ENCODE measurements at places on chromosomes 16 and 17. TPM values are rescaled to one million over a fixed set of nuclear protein-coding genes. Genes with fewer than 3 reads are reported as not detected.

- no peak overlapping the region for H3K4me3 ChIP-seq
- no peaks in the 10 kb centered on the region for H3K27me3 ChIP-seq
- H3K27ac ChIP-seq, result no peak overlapping the region
- H3K4me1 ChIP-seq, result no peaks in the 10 kb centered on the region
- no peaks in the 10 kb centered on the region for H3K36me3 ChIP-seq
Measured at GRCh38 chr16:61237884-61238485, 798.3 kb downstream of the CDH8 start.

DNA sequence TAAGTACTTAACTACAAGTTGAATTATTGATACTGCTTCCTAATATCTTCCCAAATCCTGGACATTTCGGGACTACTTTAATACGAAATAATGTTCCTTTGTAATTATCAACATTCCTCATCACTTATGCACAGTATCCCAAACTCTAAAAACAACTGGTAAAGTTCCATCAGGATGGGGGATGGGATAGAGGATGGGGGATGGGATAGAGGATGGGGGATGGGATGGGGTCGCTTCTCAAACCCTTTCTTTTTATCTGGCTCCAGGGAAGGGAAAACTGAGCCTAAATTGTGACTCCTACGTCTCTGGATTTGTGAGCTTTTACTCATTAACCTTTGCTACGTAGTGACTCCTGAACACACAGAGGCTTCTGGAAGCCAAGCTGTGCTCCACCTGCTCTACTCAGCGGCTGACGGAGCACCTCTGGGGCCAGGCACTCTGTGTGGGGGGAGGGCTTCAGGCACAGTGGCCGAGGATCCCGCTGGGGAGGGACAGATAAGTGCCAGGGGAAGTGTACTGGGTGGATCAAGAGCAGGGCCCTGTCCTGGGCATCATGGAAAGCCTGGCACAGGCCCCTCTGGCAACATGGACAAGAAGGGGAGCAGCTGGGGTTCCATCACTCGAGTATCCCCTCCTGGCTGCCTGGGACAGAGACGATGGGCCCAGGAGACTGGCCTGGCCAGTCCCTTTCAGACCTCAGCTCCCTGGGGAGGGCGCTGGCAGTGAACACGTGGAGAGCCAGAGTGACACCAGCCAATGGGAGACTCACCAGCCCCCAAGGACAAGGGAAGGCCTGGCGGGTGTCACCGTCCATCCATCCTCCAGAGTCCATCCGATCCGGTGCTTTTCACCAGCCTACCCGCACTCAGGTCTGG lies 56.2 kb downstream of the PGS1 start:
- H3K27ac ChIP-seq, result no peak overlapping the region
- H3K4me1 ChIP-seq, result no peaks in the 10 kb centered on the region
- H3K27me3 ChIP-seq, result no peaks in the 10 kb centered on the region
- H3K4me3 ChIP-seq, result no peak overlapping the region
- no peak for DNase-seq
- H3K36me3 ChIP-seq, result peaks cover 5% of the 10 kb centered on the region

DNA sequence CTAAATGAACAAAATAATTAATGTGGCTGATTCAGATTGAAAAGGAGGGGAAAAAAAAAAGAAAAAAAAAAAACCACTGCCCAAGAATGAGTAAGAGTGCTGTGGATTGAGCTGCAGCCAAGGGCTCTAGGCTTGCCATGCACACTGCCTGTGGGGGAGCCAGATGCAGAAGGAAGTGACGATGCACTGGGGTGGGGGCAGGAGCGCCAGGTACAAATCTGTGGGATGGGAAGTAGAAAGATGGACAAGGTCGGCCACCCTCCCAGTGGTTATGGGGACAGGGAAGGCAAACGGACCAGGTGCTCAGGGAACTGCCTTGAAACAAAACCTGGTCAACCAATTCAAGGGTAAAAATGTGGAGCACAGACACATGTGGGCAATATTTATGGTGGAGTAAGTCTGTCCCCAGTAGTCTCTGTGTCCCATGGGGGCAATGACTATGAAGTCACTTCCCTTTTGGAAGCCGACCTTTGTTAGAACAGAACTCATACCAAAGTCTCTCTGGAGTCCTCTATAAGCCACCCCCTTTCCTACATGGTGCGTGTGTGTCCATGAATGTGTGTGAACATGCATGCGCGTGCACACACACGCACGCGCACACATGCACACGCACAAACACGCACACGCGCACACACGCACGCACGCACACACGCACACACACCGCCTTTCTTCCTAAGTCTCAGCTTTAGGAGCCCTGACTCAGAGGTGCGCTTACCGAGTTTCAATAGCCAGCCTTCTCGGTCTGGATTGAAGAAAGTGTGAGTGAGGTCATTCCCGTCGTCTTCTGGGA lies 84.3 kb downstream of the CYTH1 start:
- DNase-seq, result no peak
- H3K27me3 ChIP-seq, result no peaks in the 10 kb centered on the region
- peaks cover 91% of the 10 kb centered on the region for H3K36me3 ChIP-seq
- peak overlapping the region; percentile 44 for H3K27ac ChIP-seq
- peaks cover 10% of the 10 kb centered on the region for H3K4me1 ChIP-seq

GRCh38 chr16:4241928-4242283 lies at the start of gene SRL:
SRL (minus strand) TSS chr16:4242080; CDS start chr16:4242067, 13 bp downstream.
- H3K4me3 ChIP-seq, result no peak within 1 kb of the TSS
- no peaks in the 10 kb centered on the region for H3K4me1 ChIP-seq
- no peak within 1 kb of the TSS for H3K27ac ChIP-seq
- no peaks in the 10 kb centered on the region for H3K36me3 ChIP-seq
- no peak for DNase-seq

DNA sequence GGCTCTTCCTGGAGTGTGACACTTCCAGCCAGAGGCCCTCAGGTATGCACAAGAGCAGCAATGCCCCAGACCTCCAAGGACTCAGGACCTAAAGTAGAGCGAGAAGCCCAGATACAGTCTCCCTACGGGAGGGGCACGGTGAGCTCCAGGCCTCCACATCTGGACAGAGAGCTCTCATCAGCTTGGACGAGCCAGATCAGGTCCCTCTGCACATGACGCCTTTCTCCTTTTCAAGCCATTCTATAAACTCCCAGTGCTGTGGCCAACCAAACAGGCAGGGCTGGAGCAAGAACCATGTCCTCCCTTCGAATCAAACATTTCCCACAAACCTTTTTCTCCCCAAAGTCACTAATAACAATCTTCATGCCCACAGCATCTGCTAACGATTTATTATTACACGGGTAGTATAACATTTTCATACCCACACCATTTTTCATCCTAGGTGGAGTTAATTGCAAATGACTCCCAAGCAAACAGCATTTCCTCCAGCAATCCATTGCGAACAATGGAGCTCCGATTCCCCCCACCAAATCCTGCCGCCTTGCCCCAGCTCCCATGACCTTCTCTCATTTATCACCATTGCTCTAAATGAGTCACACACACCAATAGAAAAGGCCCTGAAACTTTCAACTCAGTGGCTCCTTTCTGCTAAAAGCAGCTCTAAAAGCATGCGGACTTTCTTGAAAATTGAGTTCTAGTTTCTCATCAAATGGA lies 24.2 kb upstream of the NLRP1 start:
- no peak for DNase-seq
- no peak overlapping the region for H3K4me3 ChIP-seq
- H3K36me3 ChIP-seq, result no peaks in the 10 kb centered on the region
- peaks cover 20% of the 10 kb centered on the region for H3K27me3 ChIP-seq

The RNF40 gene
- 96.1 TPM for total RNA-seq

GRCh38 chr16:2074071-2074470 lies 26.3 kb downstream of the TSC2 start:
- no peak for DNase-seq
- H3K4me1 ChIP-seq, result no peaks in the 10 kb centered on the region
- no peaks in the 10 kb centered on the region for H3K27me3 ChIP-seq
- peaks cover 12% of the 10 kb centered on the region for H3K36me3 ChIP-seq
- H3K27ac ChIP-seq, result no peak overlapping the region
- no peak overlapping the region for H3K4me3 ChIP-seq

DNA sequence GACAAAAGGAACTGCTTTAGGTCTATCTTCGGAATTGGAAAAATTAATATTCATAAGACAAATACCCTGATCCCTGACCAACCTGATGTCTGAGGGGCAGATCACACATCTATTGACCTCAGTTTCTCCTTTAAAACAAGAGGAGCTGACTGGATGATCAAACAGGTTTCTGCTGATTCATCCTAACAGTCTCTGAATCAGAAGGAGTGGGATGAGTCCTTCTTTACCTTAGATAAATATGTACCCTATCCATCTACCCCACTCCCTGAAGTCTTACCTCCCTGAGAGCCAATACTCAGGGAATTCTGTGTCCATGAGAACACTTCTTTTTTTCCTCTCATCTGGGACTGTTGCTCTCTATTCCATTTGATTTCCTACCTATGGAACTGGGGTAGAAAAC lies 80.3 kb upstream of the CRHR1 start:
- no peaks in the 10 kb centered on the region for H3K36me3 ChIP-seq
- no peaks in the 10 kb centered on the region for H3K4me1 ChIP-seq
- no peak for DNase-seq

DNA sequence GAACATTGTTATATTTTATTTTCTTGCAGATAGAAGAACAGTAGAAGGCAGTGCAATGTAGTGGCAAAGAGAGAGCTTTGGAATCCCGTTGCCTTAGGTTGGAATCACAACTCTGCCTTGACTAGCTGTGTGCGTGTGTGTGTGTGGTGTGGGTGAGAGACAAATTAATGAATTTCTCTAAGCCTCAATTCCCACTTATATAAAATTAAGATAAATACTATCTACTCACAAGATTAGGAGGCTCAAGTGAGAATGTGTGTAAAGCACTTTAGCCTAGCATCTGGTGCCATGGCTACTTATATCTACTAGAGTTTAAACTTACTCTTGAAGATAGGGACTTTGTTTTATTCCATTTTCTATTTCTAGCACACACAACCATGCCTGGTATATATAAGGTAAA lies 12.8 kb downstream of the CPD start:
- no peaks in the 10 kb centered on the region for H3K27me3 ChIP-seq
- no peak overlapping the region for H3K27ac ChIP-seq
- peaks cover 20% of the 10 kb centered on the region for H3K36me3 ChIP-seq
- peaks cover 2% of the 10 kb centered on the region for H3K4me1 ChIP-seq
- H3K4me3 ChIP-seq, result no peak overlapping the region
- DNase-seq, result no peak

DNA sequence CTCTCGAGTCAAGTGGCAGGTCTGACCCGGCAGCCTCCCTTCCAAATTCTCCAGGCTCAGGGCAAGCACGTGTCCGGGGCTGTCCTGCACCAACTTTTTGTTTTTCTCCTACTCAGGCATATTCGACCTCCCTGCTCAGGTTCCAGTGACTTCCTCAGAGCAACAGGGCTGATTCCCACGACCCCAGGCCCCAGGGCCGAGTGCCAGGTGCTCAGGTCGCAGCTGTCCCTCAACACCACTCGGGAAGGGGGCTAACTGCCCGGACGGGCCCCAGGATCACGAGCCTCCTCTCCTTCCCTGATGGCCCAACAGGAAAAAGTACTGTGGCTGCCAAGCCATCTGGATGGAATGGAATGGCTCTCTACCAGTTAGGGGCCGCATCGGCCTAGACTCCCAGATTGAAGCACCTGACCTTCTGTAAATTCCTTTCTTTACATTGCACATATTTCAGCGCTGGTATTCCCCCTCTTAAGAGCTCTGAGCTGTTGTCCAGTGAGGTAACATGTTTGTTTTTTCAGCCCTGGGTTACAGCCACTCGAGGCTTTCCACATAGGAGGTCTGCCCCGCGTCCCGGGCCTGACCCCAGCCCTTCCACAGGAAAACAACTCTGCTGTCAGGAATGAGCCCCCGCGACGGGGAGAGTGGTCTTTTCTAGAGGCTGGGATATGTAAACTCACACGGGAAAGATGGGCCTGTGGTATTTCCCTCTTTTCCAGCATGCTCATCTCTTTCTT lies 25.0 kb downstream of the NXN start:
- peaks cover 12% of the 10 kb centered on the region for H3K27me3 ChIP-seq
- H3K4me1 ChIP-seq, result peaks cover 1% of the 10 kb centered on the region
- DNase-seq, result no peak
- no peak overlapping the region for H3K4me3 ChIP-seq

The C17orf78 gene
- total RNA-seq, result not detected

DNA sequence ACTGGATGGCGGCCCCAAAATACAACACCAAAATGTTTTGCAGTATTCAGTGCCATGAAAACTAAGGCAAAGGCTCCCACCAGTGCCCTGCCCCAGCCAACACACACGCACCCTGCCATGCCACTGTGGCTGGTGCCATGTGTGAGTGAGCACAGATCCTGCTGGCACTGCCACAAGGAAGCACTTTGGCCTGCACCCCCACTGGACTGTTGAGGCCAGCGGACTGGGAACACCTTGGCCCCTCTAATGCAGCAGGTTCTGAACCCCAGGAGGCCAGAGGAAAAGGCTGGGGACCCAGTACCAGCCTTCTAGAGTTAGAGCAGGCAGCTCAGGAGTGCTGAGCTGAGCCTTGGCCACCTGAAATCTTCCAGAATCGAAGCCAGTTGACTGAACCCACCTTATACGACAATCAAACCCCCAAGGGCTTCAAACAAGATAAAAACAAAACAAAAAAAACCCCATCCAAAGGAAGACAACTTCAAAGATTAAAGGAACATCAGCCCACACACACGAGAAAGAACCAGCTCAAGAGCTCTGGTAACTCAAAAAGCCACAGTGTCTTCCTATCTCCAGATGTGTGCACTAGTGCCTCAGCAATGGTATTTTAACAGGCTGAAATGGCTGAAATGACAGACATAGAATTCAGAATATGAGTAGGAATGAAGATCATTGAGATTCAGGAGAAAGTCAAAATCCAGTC lies 21.5 kb downstream of the NLRP1 start:
- H3K27me3 ChIP-seq, result no peaks in the 10 kb centered on the region
- no peak for DNase-seq
- H3K27ac ChIP-seq, result no peak overlapping the region
- H3K36me3 ChIP-seq, result peaks cover 49% of the 10 kb centered on the region
- no peak overlapping the region for H3K4me3 ChIP-seq
- H3K4me1 ChIP-seq, result no peaks in the 10 kb centered on the region

DNA sequence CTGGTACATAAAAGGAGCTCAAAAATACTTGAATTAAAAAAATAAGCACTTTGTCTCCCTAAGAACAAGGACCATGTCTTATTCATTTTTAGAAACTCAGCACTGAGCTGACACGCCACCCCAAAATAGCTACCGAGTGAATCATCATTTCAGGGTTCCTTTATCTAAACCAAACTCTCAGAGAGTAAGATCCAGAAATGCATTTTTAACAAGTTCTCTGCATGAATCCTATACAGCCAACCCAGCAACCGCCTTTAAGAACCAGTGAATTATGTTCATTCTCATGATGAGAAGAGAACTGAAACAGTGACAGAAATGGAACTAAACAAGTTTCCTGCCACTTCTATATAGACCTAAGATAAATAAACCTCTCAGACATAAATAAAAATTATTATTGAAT lies 8.7 kb downstream of the C16orf87 start:
- no peaks in the 10 kb centered on the region for H3K27me3 ChIP-seq
- no peak overlapping the region for H3K27ac ChIP-seq
- peaks cover 30% of the 10 kb centered on the region for H3K4me1 ChIP-seq
- no peak overlapping the region for H3K4me3 ChIP-seq
- H3K36me3 ChIP-seq, result peaks cover 19% of the 10 kb centered on the region
